Stimulated activated CD8-positive, alpha-beta memory T cell treated with anti-CD3 and anti-CD28 coated beads, Interleukin-4, amount 100 ng/mL, for 4 hours (primary cell): ENCODE measurements at places on chromosomes 3 and 15.

DNA sequence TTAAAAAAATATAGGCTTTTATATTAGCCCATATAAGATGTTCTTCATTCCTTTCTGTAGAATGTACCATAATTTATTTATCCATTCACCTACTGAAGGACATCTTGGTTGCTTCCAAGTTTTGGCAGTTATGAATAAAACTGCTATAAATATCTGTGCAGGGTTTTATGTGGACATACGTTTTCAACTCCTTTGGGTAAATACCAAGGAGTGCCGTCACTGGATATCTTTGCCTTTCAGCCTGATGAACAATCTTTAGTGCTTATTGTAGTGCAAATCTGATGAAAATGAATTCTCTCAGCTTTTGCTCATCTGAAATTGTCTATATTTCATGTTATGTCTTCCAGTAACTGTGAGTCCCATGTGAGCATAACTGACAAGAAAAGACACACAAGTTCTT is 26.6 kb upstream of the BLM start:
- no peak for DNase-seq

DNA sequence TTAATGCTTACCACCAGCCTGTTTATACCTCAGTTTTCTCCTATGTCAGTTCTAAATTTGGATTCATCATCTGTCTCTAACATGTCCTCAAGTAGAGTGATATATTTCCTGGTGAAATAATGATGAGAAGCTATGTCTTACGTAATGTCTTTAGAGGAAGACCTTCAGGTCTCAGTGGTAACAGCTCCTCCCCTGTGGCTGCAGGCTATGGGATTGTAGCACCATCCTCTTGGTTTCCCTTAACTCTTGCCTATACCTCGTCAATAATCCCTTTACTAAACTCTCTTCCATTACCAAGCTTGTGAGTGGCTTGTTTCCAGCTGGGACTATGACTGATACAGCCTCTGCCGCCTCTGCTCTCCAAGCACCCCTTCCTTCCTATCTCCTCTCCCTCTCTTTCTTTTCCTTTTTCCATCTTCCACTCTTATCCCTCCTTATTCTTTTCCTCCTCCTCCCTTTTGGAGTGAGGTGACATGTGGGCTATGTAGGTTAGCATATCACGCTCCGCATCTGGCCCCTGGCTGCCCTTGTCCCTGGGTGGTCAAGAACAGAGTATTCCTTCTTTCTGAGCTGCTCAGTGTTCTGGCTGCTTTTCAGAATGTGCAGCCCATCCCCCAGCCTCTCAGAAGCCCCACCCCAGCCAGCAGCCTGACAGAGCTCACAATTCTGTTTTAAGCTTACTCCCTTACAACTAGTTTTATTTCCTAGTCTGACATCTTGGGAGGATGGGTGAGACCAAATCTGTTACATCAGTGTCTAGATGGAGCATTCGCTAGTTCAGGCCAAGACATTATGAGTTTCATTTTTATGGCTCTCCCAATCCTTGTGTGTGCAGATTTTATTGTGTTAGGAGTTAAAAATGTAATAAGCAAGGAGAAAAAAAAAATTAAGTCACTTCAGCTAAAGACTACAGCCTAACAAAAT is 75.0 kb upstream of the RNU6-1 start:
- no peak for DNase-seq

DNA sequence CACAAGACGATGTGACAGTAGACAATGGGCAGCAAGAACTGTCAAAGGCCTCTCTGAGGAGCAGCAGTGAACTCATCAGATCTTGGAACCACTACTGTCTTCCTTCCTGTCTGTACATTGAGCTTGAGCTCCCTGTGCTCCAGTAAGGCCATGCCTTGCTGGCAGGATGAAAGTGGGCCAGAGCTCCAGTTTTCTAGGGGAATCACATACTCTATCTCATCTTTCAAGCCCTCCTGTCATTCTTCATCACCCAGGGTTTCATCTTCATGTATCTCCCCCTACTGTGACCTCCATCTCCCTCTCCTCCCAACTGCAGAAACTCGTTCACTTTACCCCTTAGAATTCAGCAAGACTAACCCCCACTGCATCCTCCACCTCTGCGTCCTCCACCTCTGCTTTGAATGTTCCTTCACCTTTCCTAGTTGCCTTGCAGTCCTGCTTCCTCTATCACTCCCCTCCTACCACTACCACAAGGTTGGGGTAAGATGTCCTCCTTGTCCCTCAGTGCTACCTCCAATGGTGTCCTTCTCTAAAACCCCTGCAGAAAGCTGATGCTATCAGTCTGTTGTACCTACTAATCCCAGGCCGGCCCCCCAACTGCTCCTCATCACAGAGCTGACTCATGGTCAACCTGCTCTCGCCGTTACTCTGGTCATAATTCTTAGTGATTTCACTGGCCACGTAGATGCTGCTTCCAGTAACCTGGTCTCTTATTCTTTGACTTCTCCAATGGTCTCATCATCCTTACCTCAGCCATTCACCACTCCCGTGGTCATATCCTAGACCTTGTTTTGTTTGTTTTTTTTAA is 22.3 kb downstream of the NKIRAS1 start:
- no peak for DNase-seq

- no peak for DNase-seq
These were observed 1049.1 kb downstream of the FHIT start for GRCh38 chr3:60202052-60202726.

DNA sequence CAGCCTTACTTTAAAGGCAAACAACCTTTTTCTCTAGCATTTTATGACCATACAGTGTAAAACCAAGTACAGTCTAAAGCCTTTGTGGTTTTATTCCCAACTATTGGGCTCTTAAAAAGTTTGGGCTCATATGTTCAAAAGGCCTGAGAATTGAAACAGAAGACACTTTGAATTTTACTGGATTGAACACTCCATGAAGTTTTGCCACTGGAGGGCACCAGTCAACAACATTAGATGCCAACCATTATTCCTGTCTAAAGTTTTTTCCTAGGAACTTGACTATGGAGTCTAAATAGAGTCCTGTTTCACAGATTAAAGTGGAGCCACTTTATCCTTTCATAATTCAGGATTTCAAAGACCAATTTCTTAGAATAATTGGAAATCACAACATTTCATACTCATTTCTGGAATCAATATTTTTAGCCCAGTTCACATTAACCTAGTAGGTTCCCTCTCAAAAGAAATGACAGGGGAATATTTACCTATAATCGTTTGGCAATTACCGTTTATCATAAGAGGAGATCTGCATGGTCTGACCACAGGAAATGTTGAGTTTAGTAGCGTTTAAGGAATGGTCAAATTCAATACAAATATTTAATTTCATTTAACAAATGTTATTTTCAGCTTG is 244.1 kb upstream of the PDZRN3 start:
- no peak for DNase-seq

GRCh38 chr15:76866008-76866407 is 39.1 kb downstream of the SCAPER start:
- no peak for DNase-seq

GRCh38 chr15:74616366-74616939 is 817 bp downstream of the CLK3 start:
- DNase-seq = peak; percentile 44

DNA sequence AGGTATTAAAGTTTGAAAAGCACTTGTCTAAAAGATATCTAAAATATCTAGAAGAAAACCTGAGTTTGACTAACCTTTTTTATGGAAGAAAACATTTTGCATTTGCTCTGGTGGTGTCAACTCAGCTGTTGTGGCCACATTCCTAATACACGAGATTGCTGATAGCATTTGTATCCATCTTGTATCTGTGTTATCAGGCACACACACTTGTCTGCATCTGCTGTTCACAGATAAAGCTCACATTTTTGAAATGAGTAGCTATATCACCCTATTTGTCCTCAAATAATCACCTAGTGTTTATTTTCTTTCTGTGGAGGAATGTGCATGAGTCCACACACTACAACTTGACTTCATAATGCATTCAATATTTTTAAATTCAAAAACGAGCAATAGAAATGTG is 632.3 kb upstream of the NR2F2 start:
- no peak for DNase-seq

DNA sequence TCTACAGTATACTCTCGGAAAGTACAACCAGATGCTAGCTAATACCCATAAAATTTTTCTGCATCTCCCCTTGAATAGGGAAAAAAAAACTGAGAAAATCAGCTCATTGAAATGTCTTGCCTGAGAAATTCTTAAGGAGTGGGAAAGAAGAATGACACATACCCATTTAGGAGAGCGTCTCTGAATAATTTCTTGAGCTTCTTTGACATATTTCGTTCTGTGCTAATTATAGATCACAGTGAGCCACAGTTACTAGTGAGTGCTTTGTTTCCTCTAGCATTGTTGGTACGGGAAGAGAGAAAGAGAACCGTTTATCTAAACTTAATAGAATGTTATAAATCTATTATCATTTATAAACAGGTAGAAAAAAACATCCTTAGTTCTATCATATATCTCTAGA is 588.4 kb downstream of the UNC13C start:
- no peak for DNase-seq

DNA sequence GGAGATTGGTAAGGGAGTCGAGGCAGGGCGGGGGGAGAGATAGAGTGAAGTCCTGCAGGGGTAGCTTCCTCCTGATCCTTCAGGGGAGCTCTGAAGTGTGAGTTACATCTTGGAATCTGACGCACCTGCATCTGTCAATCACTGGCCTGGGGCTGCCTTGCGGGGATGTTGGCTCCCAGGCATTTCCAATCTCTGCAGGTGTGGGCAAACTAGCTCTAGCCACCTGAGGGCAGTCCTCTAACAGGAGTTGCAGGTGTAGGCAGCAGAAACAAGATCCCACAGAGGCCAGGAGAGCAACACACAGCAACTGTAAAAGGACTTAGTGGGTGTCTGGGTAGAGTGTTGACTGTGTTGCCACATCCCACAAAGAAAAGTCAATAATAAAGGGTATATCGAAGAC is 63.6 kb downstream of the ZNF621 start:
- DNase-seq = no peak

DNA sequence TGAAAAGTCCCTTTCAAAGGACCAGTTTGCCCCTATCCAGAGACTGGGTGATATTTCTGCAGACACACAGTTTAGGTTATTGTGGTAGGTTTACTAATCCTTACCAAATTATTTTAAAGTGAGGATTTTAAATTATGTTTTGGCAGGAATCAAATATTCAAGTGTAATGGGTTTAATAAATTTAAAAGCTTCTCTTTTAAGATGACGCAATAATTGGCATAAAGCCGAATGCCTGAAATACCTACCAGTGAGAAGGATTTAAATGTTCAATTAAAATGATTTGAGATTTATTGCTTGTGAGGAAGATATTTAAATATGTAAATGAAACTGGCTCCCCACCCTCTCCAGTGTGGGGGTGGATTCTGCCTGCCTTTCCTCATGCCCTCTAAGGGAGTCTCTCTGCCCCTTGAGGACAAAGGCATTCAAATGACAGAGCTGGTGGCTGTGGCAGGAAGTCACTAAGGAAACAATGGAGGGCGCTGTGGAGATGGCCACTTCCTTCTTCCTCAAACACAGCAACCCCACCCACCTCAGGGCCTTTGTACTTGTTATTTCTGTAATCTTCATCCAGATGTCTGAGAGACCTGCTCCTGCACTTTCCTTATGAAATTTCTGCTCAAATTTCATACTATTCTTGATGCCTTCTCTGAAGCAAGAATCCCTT is 131.7 kb downstream of the TNIK start:
- no peak for DNase-seq

GRCh38 chr15:54033356-54033860 is 55.2 kb downstream of the UNC13C start:
- no peak for DNase-seq
